Karpas-422 (cell line): ENCODE measurements at places on chromosomes 13 and 19.

DNA sequence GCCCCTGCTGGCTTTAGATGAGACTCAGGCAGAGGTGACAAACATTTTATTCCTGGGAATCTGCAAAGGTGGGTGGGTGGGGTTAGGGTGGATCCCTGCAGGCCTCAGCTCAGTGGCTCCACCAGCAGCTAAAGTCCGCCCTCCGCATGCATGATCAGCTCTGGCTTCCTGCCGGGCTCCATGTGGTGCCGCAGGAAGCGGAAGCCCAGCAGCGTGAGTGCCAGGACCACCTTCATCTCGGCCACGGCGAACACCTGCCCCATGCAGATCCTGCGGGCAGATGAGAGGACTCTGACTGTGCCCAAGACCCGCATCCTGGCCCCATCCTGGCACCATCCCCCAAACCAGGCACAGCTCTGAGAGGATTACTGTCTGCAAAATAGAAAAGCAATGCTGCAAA is 26.3 kb downstream of the CYP4F2 start:
- peak; percentile 62 for DNase-seq
- no peaks in the 10 kb centered on the region for H3K36me3 ChIP-seq
- no peaks in the 10 kb centered on the region for H3K27me3 ChIP-seq
- H3K4me3 ChIP-seq = peak overlapping the region; percentile 22; the same call in 1 of the 2 replicates

- peak overlapping the region; percentile 77 for H3K4me3 ChIP-seq
- peaks cover 19% of the 10 kb centered on the region for H3K4me1 ChIP-seq
- peak; percentile 85 for DNase-seq
- no peaks in the 10 kb centered on the region for H3K36me3 ChIP-seq
Measured at GRCh38 chr19:4077800-4078684, 11.3 kb upstream of the ZBTB7A start.

DNA sequence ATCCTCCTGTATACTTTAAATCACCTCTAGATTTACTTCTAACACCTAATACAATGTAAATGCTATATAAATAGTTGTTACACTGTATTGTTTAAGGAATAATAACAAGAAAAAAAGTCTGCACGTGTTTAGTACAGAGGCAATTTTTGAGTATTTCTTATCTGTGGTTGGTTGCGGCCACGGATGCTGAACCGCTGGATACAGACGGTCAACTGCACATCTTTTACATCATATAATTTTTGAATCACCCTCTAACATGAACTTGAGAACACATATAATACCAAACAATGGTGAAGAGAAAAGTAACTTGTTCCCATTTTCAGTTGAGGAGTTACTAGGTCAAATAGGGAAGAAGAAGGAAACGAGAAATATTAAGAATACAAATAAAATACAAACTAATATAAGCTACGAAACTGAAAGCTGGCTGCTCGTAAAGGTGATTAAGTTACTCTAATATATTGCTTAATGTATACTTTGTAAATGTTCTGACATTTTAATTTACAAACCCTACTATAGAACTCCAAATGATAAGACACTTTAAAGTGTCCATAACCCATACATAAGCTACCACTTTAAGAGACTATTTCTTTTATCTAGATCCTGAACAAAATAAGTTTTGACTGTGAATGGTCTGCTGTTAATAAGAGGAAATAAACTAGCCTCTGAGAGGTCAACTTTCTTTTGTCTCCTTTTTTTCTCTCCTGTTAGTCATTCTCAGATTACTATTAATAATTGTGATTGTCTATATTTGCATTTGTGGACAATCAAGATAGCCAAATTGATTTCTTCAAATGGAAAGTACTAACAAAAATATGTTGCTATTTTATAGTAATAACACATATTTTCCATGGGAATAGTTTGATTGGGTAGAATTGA is 457.4 kb downstream of the DIAPH3 start:
- H3K27me3 ChIP-seq = no peaks in the 10 kb centered on the region
- no peaks in the 10 kb centered on the region for H3K36me3 ChIP-seq
- no peak for DNase-seq
- H3K4me3 ChIP-seq = peak overlapping the region; percentile 28

DNA sequence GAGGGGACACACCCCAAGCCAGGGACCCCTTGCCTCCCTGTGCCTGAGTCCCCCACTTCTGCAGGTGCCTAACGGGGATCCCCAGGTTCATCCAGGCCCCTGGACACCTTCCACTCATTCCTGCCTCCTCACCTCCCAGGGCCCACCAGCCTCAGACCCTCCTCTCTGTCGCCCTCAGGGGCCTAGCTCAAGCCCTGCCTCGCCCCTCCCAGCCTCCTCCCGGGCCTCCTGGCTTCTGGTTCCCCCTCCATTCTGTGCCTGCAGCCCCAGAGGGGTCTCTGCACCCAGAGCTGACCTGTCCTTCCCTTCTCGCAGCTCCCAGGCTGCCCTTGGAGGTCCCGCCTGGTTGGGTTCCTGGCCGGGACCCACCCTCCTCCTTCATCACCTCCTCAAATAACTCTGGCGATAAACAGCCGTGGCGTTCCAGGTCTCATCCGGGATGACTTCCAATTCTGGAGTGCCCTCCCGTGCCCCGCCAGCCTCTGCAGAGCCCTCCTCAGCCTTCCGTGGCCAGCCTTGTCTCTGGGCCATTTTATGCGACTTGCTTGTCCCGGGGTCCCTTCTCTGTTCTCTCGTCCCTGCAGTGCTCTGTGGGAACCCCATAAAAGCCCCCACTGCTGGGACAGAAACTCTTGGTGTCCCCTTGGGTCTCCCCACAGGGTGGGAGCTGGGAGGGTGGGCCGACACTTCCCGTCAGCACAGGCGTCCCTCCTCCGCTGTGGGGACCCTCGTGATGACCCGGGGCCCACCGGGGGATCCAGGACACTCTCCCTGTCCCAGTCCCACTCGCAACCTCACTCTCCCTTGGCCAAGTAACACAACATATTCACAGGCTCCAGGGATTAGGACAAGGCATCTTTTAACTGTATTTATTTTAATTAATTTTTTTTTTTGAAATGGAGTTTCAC is 9.2 kb downstream of the JOSD2 start:
- H3K4me1 ChIP-seq = peaks cover 15% of the 10 kb centered on the region
- H3K36me3 ChIP-seq = no peaks in the 10 kb centered on the region
- no peak overlapping the region for H3K27ac ChIP-seq
- no peaks in the 10 kb centered on the region for H3K27me3 ChIP-seq
- H3K4me3 ChIP-seq = no peak overlapping the region

- no peaks in the 10 kb centered on the region for H3K27me3 ChIP-seq
- no peak overlapping the region for H3K4me3 ChIP-seq
- DNase-seq = no peak
- no peak overlapping the region for H3K27ac ChIP-seq
- H3K36me3 ChIP-seq = no peaks in the 10 kb centered on the region
Measured at GRCh38 chr19:29704562-29705558, 10.2 kb downstream of the C19orf12 start.
